Esophagus mucosa (tissue), 1 donor: ENCODE measurements at places on chromosomes 1 and 21.

DNA sequence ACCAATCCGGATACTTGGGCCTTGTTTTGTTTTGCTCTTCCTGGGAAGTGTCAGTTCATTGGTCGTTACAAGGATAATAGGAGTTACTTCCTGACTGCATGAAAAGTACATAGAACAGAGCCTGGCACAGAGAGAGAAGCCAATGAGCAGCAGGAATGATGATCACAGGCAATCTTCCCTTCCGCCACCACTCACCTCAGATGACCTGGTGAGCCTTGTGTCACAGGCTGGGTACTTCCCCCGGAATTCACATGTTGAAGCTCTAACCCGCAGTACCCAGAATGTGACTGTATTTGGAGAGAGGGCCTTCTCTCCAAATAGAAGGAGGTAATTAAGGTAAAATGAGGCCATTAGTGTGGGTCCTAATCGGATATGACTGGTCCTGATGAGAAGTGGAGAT lies 18.8 kb upstream of the GPR137B start:
- no peak for ATAC-seq

DNA sequence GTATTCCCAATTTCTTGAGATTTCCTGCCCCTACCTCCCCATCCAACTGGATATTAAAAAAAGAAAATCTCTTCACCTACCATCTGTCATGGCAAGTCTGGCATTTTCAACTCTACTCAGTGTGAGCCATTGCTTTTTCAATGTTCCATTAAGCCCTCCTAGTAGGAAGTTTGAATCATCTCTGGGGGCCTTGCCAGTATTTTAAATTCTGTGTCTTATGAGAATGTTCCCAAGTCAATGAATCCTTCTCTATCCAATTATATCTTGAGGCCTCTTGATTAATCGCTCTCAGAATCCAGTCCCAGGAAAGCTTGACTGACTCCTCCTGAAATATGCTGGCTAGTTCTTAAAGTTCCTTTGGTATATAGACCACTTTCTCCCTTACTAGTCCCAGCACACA lies 91.5 kb downstream of the NGF start:
- ATAC-seq, result no peak

DNA sequence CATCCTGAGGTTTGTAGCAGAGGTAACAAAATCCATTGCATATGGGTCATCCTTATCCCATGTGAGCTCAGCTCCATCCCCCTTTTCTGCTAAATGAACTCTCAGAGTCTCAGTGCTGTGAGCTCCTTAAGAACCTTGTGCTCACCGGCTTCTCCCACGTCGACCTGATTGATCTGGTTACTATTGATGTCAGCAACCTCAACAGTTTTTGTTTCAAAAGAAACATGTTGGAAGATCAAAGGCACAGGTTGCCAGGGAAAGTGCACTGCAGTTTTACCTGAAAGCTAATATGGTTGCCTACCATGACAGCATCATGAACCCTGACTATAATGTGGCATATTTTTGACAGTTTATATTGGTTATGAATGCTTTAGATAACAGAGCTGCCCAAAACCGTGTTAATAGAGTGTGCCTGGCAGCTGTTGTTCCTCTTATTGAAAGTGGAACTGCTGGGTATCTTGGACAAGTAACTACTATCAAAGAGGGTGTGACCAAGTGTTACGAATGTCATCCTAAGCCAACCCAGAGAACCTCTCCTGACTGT lies 131.4 kb downstream of the HS2ST1 start:
- no peak for ATAC-seq

- ATAC-seq, result no peak
Observed at GRCh38 chr1:223837206-223837605, 8.5 kb downstream of the TP53BP2 start.

- peak; percentile 22 for ATAC-seq
Observed at GRCh38 chr1:145884675-145885074, 991 bp downstream of the ANKRD35 start.

DNA sequence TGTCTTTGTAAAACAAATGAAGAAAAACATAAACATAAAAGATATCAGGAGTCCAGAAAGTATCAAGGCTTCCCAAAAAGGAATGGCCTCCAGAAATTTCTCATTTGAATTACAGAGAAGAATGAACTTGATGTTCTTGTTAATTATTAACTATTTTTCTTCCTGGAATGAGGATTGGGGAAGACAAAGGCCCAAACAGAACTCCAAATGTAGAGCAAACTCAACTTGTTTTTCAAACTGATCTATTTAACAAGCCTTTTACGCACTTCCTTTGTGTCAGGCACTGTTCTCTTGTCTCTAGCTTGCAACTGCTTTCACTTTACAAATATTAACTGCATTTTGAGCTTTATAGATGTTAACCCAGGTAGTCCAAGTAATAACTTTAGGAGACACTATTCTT lies 45.5 kb downstream of the LAMC2 start:
- no peak for ATAC-seq

GRCh38 chr1:55047611-55048010 lies 8.3 kb downstream of the PCSK9 start:
- ATAC-seq, result no peak

GRCh38 chr1:220813013-220813412 lies 26.3 kb downstream of the MTARC1 start:
- no peak for ATAC-seq

- ATAC-seq, result peak; percentile 36
Observed at GRCh38 chr1:25810341-25811299, 9.1 kb upstream of the MTFR1L start.

GRCh38 chr1:164423136-164423535 lies 135.8 kb upstream of the PBX1 start:
- no peak for ATAC-seq
